Left ventricle myocardium superior (tissue), 1 donor: ENCODE measurements at places on chromosomes 7 and 10.

DNA sequence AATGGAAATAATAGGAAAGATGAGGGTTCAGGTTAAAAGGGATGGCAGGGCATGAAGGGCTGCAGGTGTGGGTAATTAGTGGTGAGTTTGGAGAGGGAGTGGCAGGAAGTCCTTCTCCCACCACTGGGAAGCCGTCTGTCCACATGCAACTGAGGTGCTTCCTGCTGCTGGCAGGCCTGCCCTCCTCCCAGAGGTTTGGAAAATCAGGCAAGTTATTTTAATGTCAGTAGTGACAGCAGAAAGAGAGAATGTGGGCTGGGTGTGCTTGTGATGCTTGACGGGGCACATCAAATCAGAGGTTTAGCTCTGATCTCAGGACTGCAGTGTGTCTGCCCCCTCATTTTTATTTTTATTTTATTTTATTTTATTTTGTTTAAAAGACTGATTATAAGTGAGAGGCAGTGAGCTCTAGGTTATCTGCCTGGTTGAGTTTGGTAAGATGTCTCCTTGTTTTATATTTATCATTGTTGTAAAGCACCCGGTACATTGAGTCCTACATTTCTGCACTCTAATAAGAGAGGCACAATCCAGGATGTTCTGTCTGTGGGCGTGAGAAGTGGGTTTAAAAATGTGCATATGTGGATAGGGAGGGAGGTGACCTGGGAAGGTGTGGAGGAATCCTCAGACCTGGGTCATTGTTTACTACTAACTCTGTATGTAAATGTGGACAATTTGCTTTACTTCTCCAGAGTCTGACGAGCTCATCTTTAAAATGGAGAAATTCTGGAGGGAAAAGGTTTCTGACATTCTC, 504.4 kb downstream of the LRMDA start:
- no peak for DNase-seq

DNA sequence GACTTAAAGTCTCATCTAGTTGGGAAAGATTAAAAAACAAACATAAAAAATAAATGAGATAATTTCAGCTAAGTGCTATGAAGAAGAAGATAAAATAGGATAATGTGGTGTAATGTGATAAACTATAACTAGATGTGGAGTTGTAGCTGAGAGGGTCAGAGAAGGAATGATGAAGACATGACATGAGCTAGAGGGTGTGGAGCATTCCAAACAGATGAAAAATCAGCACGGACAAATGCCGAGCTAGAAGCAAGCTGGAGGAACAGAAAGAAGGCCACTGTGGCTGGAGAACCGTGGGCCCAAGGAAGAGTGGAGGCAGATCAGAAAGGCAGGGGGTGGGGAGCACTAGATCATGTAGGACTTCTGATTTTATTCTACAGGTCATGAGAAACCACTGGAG, 70.6 kb downstream of the CDK6 start:
- no peak for DNase-seq

GRCh38 chr10:91621483-91622113, 11.3 kb downstream of the PPP1R3C start:
- DNase-seq: no peak

- DNase-seq: no peak
Observed at GRCh38 chr10:33463011-33463410, 128.5 kb upstream of the NRP1 start.

GRCh38 chr7:137904833-137905232, 58.1 kb upstream of the DGKI start:
- no peak for DNase-seq

DNA sequence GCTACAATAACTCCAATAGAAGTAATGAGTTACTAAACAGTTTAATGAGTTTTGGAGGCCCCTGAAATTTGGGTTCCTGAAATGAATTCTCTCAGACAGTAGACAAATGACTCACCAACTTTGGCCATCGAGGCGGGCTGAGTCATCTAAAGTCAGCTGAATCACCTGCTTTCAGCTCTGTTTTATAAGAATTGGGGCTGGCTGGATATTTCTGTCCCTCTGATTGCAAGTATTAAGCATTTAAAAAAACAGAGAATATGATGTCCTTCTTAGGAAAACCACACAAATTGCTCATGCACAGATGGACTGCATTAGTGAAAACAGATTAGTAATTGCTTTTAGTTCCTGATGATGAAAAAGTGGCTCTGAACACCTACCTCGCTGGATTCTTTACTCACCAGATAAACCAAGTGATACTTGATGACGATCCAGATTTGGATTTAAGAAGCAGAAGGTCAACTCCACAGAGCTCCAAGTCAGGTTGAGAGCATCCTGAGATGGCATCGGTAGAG, 59.1 kb downstream of the ZNF365 start:
- DNase-seq: peak; percentile 55

DNA sequence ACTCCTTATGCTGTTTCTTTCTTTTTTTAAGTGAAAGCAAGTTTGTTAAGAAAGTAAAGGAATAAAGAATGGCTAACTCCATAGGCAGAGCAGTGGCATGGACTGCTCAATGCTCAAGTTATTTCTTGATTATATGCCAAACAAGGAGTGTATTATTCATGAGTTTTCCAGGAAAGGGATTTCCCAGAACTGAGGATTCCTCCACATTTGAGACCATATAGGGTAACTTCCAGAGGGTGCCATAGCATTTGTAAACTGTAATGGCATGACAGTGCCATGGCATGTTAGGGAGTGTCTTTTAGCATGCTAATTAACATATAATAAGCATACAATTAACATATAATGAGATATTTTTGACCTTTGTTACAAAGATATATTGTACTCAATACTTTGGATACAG, 1034.5 kb upstream of the PHF14 start:
- no peak for DNase-seq

- DNase-seq: no peak
Observed at GRCh38 chr10:58241346-58241745, 26.3 kb downstream of the IPMK start.

- DNase-seq: no peak
Observed at GRCh38 chr7:52797801-52798200, 237.6 kb upstream of the POM121L12 start.

- DNase-seq: no peak
Observed at GRCh38 chr10:75857269-75857846, 425.9 kb downstream of the LRMDA start.
